ENCODE measurements at places on chromosomes 11 and 22.
A peak's percentile ranks its signal among the peaks of the same experiment; 100 is the strongest.

GRCh38 chr11:130908770-130909625 lies 7.3 kb downstream of the SNX19 start:
- DNase-seq, result no peak

DNA sequence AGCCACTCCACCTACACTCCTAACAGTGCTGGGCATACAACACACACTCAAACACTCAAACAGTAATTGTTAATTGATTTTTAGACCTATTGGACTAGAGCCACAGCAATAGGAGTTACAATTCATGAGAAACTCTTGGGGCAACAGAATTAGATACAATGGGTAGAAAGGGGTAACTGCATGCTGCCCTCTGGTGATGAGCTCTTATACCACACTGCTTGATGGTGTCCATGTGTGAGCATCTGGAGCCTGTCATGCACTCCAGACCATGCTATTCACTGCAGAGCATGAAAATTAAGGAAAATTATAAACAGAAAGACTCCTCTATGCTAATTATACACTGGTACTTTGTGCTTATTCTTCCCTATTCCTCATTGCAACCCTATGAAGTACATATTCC lies 975.5 kb upstream of the CCDC90B start:
- no peak for DNase-seq

GRCh38 chr11:8032122-8032521 lies 45.0 kb downstream of the EIF3F start:
- no peak for DNase-seq

- DNase-seq, result peak; percentile 89
Observed at GRCh38 chr11:101914738-101915426, at the start of gene CEP126. Gene CEP126, plus strand, starts transcription at chr11:101915010. Its CDS starts 275 bp downstream, at chr11:101915285.

- DNase-seq, result no peak
Observed at GRCh38 chr11:10414181-10414580, 40.9 kb upstream of the AMPD3 start.

GRCh38 chr11:47467357-47467756 lies 18.4 kb upstream of the RAPSN start:
- no peak for DNase-seq

DNA sequence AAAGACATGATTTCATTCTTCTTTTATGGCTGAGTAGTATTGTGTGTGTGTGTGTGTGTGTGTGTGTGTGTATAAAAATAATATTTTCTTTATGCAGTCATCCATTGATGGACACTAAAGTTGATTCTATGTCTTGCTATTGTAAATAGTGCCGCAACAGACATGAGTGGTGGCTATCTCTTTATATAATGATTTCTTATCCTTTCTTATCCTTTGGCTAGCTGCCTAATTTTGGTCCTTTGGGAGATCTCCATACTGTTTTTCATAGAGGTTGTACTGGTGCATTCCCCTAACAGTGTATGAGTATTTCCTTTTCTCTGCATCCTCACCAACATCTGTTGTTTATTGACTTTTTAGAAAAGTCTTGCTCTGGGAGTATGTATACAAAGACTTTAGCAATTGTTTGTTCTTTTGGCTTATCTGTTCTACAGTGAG lies 107.0 kb downstream of the STIM1 start:
- DNase-seq, result no peak

DNA sequence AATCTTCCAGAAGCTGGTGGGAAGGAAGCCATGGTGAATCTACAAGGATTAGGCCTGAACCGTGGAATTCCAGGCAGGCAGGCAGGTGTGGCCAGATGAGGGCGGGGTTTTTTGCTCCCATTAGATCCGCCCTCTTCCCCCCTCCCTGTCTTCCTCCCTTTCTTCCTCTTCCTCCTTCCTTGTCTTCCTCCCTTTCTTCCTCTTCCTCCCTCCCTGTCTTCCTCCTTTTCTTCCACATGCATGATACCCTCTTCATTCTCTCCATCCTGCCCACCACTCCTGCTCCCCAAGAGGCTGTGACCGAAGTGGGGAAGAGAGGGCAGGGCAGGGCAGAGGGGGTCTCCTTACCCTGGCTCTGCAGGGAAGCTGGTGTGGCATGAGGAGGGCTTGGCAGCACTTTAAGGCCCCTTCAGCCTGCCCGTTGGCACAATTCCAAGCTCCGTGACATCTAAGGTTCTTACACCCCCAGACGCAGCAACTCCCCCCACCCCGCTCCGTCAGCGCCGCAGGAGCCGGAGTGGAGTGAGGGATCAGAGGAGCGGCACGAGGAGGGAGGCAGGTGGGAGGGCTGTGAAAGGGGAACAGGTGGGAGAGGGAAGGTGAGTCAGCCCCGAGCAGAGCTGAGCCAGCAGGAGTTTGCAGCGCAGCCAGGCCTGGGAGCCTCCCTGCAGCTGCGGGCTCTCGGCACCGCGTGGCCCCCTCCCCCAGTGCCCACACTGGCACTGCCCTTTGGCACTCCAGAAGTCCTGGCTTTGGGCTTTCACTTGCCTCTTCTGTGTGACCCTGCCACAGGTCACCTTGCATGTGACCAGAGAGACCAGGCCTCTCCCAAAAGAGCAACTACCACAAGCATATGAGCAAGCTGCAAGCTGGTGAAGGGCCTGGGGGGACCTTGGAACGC lies 32.1 kb downstream of the KCNJ4 start:
- no peak for DNase-seq

DNA sequence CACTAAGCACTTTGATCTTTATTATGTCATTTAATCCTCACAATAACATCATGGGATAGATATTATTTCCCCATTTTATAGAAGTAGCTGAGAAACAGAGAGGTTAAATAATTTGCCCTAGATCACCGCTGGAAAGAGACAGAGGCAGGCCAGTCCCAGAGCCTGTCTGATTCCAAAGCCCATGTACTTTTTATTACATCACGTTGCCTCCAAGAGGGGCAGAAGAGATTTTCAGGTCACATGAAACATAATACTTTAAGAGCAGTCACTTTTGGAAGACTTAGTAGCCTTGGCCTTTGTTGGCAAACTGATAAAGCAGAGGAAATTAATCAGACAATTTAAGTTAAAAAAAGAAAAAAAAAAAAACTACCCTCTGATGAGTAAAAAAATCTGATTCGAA lies 200.2 kb upstream of the ARHGAP20 start:
- DNase-seq, result no peak

DNA sequence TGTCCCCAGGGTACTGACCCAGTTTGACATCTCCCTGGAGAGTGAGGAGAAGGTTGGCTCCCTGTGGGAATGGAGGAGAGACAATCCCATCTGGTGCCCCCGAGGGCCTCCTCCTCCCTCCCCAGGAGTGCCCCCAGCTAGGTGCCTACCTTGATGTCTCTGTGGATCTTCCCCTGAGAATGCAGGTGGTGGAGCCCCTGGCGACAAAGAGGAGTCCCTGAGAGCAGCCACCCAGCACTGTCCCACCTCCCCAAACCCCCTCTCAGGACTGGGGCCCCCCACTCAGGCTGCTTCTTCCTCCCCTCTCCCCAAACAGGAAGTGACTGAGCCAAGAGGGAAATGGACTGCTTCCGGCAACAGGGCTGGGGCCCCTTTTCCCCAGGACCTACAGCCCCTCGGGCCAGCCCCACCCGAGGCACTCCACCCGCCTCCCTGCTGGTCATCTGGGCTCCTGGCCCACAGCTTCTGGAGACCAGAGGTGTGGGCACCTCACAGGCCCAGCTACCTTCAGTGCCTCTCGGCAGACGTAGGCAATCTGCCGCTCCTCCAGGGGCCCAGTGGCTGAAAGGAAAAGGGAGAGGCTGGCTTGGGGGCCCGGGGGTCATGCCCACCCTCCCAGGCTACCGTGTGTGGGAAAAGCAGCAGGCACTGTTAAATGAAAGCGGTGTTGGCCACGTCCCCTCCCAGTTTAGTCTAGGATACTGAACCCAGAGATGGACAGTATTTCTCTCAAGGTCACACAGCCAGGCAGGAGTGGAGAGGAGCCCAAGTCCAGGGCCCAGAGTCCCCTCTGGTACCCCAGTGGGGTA lies 1.2 kb downstream of the MAP4K2 start:
- no peak for DNase-seq

- DNase-seq, result no peak
Observed at GRCh38 chr11:17605651-17606122, 58.6 kb downstream of the OTOG start.

DNA sequence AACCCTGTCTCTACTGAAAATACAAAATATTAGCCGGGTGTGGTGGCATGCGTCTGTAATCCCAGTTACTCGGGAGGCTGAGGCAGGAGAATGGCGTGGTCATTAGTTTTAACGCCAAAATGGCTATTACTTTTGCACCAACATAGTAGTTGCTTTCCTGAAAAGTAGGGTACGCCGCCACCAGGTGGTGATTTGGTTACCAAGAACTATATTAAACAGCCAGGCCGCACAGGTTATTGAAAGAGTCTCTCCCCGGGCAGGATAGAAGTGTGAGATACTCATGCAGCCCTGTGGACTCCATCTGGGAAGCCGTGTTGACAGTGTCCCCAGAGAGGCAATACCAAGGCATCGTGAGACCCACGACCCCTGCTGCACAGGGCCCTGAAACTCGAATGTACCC lies 24.6 kb upstream of the LRRC32 start:
- DNase-seq, result no peak

- DNase-seq, result no peak
Observed at GRCh38 chr11:114165326-114166230, 106.1 kb downstream of the ZBTB16 start.

- peak; percentile 83 for DNase-seq
Observed at GRCh38 chr22:37999640-38000272, 15.4 kb upstream of the SOX10 start.

GRCh38 chr22:47355776-47356510 lies 593.5 kb downstream of the TBC1D22A start:
- no peak for DNase-seq

- DNase-seq, result no peak
Observed at GRCh38 chr22:42872821-42873220, 15.7 kb upstream of the ARFGAP3 start.

GRCh38 chr11:74487875-74488274 lies 5.6 kb downstream of the LIPT2 start:
- DNase-seq, result peak; percentile 63

GRCh38 chr11:70663815-70664214 lies 265.5 kb downstream of the CTTN start:
- DNase-seq, result no peak

DNA sequence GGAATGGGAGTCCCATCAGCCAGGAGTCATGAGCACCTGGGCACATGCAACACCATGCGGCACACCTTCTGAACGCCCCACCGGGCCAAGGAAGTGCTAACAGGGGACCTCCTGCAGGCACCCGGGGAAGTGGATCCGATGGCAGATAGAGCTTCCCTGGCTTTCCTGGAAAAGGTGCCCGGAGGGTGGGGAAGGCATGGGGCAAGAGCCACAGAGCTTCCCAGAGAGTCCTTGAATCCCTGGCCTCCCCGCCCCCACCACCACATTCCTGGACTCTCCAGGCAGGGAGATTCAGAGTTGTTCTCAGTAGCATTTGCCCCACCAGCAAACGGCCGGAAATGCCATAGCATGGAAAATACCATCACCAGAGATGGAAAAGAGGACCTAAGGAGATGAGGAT lies 8.3 kb downstream of the TRIM29 start:
- no peak for DNase-seq

DNA sequence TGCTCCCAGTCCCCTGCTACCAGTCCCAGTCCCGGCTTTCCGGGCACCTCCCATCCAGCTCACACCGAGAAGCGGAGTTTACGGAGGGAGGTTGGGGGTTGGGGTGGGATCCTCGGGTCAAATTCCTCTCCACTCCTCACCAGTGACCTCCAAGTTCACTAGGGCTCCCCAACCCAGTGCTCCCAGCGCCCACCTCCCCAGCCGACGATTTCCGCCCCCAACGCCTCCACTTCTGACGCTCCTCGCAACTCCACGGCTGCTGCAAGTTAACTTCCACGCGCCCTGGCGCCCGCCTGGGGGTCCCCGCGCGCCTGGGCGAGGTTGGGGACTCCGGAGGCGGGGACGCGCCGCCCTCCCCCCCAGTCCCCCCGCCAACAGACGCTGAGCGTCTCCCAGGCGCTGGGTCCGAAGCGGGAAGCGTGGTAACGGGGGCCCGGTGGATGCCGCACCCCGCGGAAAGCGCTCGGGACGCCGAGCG lies 526 bp downstream of the TPST2 start:
- peak; percentile 30 for DNase-seq

- DNase-seq, result no peak
Observed at GRCh38 chr11:80084608-80085007, 643.8 kb upstream of the TENM4 start.

DNA sequence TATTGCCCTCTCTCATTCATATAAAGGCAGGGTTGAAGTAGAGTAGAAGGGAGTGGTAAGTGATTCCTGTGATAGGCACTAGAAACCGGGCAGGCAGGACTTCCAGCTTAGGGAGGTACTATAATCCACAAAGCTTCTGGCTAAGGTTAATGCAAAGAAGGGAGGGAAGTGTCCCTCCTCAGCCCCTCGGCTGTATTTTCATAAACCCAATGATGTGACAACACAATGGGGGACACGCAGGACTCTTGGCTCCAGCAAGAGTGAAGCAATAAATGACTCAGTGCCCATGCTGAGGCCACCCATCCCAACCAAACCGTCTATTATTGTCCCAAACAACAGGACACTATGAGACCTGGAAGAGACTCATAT lies 90.7 kb downstream of the ETS1 start:
- peak; percentile 34 for DNase-seq

GRCh38 chr11:95324826-95325225 lies 93.8 kb upstream of the SESN3 start:
- no peak for DNase-seq

GRCh38 chr11:9313648-9314290 lies 624 bp downstream of the TMEM41B start:
- no peak for DNase-seq

DNA sequence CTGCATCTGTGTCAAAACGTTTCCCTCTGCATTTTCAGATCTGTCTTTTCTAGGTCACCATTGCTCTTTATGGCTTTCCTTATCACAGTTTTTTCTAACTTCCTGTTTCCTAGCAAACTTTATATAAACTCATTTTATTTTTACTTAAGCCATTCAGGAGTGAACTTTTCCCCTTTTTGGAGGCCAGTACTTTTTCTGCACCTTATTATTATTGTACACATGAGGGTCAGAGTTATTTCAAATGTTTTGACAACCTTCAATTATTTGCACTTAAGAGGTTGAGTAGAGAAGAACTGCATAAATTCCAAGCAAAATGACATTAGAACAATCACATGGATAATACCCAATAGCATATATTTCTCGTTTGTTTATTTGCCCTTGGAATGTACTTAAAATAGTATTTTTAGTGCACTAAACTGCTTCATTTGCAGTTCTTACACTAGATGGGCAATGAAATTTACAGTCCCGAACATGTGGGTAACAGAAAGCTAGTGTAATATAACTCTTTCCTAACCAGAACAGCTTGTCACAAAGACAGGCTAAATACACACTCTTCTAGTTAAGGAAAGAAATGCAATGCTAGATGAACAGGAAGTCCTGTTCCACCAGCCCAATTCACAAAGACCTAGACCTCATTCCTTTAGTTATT lies 79.5 kb downstream of the UBASH3B start:
- no peak for DNase-seq
